ENCODE measurements at places on chromosomes 7 and 10.

DNA sequence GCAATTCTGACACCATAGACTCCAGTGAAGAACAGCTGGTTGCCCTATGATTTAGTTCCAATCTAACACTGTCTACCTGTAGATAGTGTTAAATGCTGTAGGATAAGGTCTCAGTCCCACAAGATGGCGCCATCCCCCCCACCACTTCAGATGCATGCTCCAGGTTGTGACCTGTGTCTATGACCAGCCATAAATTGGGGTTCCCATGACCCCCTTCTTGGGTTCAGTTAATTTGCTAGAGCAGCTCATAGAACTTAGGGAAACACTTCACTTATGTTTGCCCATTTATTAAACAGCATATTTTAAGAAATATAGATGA is 13.1 kb downstream of the CCSER2 start:
- DNase-seq = no peak

GRCh38 chr7:158519633-158520174 is 67.9 kb downstream of the PTPRN2 start:
- DNase-seq = no peak

DNA sequence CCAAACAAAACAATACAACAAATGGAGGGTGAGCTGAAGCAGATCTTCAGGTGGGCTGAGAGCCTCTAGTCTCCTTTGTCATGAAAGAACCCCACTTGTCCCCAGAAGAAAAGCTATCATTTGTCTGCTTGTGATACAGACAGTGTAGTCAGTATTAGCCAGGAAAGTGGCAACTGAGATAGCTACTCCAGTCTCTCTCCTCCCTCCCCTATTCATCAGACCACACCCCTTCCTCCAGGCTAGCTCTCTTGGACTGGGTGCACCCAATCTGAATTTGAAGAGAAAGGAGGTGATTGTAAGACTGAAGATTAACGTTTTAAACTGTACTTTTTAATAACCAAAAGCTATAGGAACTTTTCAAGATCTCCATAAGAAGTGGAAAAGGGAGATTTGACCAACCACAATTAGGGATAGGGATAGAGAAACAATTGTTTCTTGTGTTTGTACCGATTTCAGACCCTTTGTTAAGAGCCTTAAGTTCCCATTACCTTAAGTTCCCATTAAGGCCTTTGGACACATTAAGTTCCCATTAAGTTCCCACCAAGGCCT is 14.1 kb downstream of the BMPR1A start:
- no peak for DNase-seq

- no peak for DNase-seq
Observed at GRCh38 chr10:102398172-102399020, 2.9 kb downstream of the NFKB2 start.

DNA sequence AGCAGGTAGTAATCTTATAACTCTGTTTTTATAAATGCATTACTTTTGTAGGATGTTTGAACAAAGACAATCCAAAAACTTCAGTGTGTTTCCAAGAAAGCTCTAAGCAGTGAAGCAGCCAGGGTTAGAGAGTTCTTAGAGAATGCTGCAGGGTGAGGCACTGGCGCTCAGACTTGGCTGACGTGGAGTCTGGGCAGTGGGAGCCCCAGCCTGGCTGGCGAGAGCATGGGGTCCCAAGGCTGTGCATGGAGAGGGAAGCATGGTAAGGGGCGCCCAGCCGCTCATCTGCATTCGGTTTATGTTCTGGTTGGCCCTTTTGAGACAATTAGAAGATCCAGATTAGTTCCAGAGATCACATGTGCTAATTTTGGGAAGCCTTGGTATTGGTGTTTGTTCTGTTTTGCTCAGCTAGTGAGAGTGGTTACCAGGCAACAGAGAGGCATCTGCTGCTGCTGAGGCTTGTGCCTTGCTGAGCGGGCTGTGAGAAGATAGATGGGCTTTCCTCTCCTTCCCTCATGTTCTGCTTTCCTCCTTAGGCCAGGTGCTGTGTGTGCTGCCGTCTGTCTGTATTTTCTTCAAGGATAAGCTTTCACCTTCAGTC is 10.3 kb downstream of the SUN1 start:
- DNase-seq = peak; percentile 25

DNA sequence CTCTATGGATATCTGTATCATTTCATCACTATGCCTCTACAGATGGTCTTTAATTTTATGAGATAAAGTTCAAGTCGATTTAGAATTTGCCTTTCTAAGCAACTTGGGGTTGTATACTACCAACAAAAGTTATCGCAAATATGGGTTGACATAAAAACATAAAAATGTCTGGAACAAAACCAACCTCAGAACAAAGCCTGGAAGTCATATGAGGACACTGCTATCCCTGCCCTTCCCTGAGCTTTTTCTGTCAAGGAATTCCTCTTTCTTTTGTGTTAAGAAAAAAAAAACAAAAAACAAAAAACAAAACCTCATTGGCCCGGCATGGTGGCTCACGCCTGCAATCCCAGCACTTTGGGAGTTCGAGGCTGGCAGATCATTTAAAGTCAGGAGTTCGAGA is 319.3 kb downstream of the CAMK1D start:
- DNase-seq = no peak

DNA sequence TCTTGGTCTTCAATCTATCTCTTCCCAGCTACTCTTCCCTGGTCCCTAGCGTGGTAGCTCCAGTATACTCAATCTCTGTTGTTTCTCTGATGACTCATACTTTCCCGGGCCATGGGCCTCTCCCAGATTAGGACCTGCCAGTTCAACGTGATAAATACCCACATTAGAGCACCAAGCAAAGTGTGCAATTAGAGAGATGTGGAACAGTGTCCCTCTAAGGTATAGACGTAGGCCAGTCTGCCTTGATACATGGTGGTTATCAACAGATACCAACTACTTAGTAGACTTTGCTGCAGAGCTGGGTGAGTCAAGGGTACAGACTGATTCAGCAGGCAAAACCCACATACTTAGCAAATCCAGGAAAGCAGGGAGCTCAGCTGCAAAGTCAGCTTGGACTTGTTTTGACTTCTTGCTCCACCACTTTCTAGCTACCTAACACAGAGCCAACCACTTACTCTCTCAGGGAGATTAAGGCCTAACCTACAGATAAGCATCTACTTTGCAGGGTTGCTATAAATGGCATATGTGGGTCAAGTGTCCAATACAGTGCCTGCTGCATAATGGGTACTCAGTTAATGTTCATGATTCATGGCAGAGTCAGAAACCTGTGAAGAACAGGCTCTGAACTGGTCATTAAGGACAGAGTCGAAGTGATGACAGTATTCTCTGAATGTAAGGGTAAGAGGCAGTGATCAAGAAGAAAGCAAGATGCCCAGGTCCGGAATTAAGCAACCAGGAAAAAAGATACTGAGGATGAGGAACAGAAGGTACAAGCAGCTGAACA is 176.1 kb downstream of the CHN2 start:
- DNase-seq = peak; percentile 21

- no peak for DNase-seq
Observed at GRCh38 chr7:128071376-128071775, 40.1 kb upstream of the LRRC4 start.
